ENCODE measurements at places on chromosomes 13 and 19.

GRCh38 chr13:52128714-52129700 is at the start of gene NEK5:
TSS of gene NEK5 (minus strand) at chr13:52129073. CDS start at chr13:52127482, 1,591 bp downstream.
- DNase-seq: peak; percentile 19

- DNase-seq: no peak
Measured at GRCh38 chr19:54877471-54877870, 3.4 kb downstream of the FCAR start.

GRCh38 chr13:103229674-103230073 is 163.5 kb upstream of the SLC10A2 start:
- no peak for DNase-seq

GRCh38 chr13:51230477-51231105 is 8.4 kb downstream of the FAM124A start:
- DNase-seq: no peak

Measured in activated naive CD8-positive, alpha-beta T cell treated with anti-CD3 and anti-CD28 coated beads, Interleukin-2, amount 50 U/mL, for 16 hours (primary cell).